Kidney tubule cell (primary cell): ENCODE measurements at places on chromosomes 3 and 15.

- no peak for DNase-seq
Observed at GRCh38 chr15:84603630-84604379, 3.0 kb downstream of the ZSCAN2 start.

DNA sequence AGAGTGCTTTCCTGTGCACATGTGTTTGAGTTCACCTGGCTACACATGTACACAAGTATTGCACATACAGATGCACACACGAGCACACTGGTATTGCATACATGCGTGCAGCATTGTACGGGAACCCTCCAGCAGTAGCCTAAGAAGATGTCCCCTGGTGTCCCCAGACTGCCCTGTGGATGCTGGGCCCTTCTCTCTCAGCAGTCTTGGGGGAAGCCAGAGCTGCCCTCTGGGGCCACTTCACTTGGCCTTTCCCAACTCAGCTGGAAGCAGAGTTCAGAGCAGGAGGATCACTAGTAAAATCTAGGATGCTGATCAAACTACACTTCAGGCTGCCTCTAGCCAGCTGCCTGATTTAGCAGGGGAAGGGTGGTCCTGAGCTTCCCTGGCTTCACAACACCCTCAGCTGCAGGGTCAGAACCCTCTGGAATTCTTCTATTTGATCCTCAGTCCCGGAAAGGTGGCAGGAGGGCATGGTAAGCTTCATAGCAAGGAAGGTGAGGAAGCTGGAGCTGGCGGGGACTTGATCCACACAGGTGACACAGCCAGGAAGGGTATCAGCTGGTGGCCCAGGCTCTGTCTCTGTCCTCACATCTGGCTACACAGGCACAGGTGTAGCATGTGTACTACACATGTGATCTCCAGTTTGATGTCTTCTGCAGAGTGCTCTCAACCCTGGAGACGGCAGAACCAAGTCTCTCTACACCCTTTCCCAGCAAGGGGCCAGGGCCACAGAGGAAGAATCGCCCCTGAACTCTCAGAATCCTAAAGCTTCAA is 36.5 kb downstream of the KLF15 start:
- no peak for DNase-seq

DNA sequence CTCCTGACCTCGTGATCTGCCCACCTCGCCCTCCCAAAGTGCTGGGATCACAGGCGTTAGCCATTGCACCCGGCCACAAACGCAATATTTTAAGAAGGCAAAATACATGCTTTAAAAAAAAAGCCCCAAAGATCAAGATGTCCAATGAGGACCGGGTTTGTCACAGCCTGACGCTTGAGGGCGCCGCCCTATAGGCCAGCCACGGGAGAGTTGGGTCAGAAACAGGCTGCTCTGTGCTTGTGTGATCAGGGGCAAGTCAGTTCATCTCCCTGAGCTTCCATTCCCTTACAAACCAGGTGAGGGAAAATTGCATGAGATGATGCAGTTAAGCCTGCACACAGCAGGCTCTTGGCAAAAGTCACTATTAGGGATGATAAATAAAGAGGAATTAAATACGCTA is 23.9 kb downstream of the FAM174B start:
- DNase-seq = no peak

GRCh38 chr15:23436421-23436820 is 10.6 kb downstream of the GOLGA6L2 start:
- no peak for DNase-seq

GRCh38 chr15:41958002-41958420 is 14.3 kb downstream of the EHD4 start:
- DNase-seq = no peak

- DNase-seq = no peak
Observed at GRCh38 chr15:72318408-72318942, 1.5 kb downstream of the CELF6 start.

GRCh38 chr15:50256188-50257041 is 9.1 kb downstream of the HDC start:
- DNase-seq = no peak

GRCh38 chr3:169344465-169344864 is 319.0 kb downstream of the MECOM start:
- no peak for DNase-seq

DNA sequence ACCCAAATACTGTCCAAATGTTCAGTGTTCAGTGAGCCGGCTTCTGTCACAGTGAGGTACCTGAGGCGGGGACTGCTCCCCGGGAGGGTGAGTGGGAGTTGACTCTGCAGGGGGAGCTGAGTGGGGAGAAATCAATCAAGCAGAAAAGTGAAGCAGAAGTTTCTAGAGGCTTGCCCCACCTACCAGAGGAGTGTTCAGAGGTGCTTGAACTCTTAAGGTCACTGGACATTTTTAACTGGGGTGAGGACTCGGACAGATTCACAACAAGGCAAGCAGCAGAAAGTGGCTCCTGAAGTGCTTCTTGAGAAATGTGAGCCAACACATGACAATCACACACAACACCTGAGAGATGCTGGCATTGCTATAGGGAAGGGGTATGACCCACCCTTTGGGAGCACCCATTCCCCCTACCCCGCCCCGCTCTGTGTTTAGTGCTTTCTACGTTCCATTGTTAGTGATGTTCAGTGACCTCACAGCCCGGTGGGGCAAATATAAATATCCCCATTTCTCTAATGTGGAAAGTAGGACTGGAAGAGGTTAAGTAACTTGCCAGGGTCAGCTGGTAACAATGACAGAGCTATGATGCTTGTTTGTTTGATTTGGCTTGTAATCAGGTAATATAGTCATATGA is 48.6 kb upstream of the AKAP13 start:
- peak; percentile 61 for DNase-seq

DNA sequence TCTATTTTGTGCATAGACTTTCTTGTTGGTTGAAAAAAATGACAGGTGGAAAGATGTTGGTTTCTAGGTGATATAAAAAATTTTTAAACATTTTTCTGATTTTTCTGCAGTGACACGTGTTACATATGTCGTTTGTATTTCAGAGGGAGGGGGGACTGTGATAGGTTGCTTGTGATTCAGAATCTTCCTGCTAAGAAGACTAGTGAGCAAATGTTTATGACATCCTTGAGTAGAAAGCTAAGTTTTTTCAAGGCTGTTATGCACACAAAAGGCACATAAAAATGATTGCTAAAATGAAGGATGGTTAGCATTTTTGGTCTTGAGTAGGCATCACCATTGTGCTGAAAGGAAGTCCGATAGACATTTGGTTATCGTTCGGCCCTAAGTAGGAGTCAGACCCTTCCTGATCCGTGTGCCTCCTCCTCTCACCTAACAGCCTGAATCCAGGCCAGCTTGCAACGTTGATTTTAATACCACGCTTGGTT is 1.5 kb downstream of the ZNF639 start:
- DNase-seq = peak; percentile 44

DNA sequence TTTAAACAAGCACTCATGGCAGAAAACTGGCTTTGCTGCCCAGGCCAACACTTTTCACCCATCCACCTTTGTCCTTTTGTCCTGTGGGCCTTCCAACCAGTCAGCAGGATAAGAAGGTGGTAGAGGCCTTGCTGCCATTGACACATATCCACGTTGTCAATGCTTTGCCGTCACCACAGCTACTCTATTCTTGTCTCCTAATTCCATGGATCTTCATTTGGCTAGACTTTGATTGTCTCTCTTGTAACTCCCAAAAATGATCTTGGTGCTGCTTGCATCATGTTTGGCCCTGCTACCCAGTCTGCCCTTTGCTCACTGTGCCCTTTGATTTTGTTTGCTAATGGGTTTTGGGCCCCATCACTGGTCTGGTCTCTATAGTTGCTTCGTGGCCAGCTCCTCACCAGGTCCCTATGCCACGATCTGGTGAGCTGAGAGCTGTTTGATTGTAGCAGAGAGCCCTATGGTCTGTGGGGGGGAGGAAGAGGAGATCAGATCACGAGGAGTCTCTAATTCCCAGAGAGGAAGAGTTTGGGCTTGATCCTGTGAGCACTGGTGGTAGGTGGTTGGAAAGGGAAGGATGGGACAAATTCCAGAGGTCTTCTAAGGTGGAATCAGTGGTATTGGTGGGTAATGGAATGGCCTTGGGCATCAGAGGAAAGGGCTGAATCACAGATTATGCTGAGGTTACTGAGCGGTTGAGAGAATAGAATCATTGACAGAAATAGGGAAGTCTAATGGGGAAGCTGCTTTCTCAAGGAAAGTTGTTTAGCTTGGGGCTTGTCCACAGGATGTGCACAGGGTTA is 40.3 kb downstream of the ABHD2 start:
- peak; percentile 75 for DNase-seq
